Breast epithelium (tissue), 4 donors: ENCODE measurements at places on chromosomes 7 and 10. TPM values are rescaled to one million over a fixed set of nuclear protein-coding genes. Genes with fewer than 3 reads are reported as not detected.
A peak's percentile ranks its signal among the peaks of the same experiment; 100 is the strongest.

PRSS37 gene
- total RNA-seq = not detected

EN2 gene
- not detected for total RNA-seq

GRCh38 chr7:23956772-23957576 is 247.0 kb downstream of the STK31 start:
- DNase-seq = no peak

DNA sequence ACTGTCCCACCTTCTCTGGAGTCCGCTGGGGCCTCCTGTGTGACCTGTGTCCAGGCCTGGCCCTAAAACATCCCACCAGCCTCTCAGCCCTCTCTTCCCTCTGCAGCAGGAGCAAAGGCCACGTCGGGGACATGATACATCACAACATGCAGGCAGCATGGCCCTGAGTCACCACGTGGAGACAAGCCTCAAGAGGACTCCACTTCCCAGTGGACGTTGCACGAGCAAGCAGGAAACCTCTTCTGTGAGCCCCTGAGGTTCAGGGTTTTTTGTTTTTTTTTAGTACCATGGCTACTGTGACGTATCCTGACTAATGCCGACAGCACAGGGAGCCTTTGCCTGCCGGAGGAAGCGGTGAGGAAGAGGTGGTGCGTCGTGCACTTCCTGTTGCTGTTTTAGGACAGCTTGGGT is 165.9 kb downstream of the DNAJB6 start:
- DNase-seq = no peak

DNA sequence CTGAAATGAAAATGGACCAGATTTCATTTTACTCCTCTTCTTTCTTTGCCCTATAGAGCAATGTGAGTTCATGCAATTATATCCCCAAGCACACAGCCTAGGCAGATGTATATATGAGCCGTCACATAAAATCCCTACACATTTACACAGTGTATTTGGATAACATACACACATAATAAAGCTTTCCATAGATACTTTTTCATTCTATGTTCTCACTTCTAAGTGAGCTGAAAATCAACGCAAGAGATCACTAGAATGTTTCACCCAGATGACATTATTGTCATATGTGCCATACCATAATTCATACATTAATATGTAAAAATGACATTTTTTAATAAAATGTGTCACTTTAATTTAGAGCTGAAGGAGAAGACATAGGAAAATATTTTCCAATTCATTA is 129.4 kb downstream of the INHBA start:
- no peak for DNase-seq

DNA sequence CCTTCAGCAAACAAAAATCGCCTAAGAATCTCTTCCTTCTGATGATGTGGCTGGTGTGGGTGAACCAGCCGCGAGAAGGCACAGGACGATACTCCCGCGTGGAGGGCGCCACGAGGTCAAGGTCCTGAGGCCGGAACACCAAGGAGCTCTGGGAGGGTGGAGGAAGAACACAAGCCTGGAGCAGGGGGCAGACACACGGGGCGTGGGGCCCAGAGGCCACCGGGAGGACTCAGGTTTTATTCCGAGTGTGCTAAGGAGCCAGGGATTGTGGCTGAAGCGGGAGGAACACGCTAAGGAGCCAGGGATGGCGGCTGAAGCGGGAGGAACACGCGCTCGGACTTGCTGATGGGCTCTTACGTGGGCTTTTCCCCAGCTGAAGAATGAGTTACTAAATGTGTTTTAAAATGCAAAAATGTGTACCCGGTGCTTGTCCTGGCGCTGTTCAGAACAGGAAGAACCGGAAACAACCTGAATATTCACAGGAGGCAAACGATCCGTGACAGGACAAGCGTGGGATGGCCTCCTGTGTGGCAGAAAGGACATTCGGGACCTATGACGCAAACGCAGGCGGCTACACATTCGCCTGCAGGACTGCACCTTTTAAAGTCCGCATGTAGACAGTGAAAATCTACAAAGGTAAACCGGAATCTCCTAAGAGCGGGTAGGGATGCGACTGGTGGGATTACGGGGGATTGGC is 64.0 kb downstream of the MAD1L1 start:
- DNase-seq = no peak

DNA sequence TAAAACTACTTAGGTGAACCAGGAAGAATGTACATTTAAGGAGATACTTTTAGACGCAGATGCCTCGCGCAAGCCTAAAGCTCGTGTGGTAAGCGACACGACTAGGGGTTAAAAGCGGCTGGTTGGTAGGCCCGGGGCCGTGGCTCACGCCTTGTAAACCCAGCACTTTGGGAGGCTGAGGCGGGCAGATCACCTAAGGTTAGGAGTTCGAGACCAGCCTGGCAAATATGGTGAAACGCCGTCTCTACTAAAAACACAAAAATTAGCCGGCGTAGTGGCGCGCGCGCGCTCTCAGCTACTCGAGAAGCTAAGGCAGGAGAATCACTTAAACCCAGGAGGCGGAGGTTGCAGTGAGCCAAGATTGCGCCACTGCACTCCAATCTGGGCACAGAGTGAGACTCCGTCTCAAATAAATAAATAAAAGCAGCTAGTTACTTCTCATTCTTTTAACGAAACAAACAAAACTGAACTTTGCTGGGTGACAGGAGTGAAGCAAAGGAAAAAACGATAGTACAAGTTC is 879 bp downstream of the NUDT5 start:
- peak; percentile 20 for DNase-seq

GRCh38 chr10:9253121-9253520 is 1198.6 kb downstream of the GATA3 start:
- DNase-seq = no peak

DNA sequence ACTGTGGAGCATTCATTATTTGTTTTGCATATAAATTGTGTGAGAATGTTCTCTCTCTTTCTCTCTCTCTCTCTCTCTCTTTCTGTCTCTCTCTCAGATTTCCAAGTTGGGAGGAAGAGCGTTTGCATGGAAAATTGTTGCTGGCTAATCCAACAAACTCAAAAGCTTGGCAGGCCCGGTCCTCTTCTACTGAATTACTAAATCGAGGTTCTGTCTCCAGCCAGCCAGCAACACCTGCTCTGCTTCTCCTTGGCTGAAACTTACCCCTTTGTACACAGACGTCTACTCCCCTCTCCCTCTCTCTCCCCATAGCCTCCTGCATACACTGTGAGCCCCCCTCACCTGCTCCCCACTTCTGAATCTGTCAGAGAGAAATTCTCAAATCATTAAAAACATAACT is 996.4 kb upstream of the AUTS2 start:
- no peak for DNase-seq

CTAGE4 gene
- 8.8 TPM for total RNA-seq

DNA sequence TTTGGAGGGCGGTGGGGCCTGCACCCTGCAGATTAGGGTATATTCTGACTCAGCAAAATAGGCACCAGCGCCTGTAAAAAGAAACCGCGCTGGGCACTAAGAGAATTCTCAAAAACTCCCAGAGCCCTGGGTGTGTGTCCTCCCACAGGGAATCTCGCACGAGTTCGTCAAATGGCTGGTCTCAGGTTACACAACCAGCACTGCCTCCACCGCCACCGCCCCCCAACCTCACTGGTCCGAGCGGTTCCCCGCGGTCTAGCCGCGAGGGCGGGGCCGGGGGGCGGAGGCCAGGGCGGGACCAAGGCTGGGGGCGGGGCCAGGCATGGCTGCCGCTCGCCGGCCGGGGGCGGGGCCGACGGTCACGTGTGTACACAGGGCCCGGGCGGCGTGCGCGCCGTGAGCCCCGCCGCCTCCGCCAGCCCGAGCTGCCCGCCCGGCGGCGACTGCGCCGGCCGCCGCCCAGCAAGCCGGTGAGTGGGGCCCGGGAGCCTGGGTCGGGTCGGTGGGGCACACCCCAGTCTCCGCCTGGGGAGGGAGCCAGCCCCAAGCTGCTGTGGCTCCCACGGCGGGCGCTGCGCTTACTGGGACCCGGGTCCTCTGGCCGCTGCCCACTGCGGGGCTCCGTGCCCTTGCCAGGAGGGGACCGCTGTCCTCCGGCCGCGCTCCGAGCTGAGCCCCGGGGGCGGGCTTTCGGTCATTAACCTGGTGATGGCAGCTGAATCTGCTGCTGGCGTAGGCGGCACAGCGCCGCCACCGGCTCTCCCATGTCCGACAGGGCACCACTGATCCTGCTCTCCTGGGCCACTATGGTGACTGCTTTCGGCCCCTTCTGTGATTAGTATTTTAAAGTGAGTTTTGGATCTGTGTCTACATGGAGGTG is at the start of gene GPR146:
GPR146 (plus strand) TSS at position 358 of the 880 bp plus-strand sequence. CDS start 12,970 bp downstream, outside the sequence.
- peak; percentile 98 for DNase-seq

GRCh38 chr7:108181073-108181985 is 51.2 kb upstream of the LAMB4 start:
- DNase-seq = no peak

DNA sequence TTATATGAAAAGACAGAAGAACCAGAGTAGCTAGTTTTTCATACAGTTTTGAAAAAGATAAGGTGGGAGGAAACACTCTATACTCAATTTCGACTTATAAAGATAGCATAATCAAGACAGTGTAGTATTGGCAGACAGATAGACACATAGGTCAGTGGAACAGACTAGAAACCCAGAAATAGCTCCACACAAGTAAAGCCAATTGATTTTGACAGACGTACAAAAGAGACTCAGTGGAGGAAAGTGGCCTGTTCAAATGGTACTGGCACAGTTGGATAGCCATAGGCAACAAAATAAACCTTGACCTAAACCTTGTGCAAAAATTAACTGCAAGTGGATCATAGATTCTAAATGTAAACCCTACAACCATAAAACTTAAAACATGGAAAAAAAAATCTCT is 46.8 kb downstream of the MAPK8 start:
- no peak for DNase-seq

GRCh38 chr7:81234896-81235295 is 316.0 kb upstream of the SEMA3C start:
- no peak for DNase-seq

DNA sequence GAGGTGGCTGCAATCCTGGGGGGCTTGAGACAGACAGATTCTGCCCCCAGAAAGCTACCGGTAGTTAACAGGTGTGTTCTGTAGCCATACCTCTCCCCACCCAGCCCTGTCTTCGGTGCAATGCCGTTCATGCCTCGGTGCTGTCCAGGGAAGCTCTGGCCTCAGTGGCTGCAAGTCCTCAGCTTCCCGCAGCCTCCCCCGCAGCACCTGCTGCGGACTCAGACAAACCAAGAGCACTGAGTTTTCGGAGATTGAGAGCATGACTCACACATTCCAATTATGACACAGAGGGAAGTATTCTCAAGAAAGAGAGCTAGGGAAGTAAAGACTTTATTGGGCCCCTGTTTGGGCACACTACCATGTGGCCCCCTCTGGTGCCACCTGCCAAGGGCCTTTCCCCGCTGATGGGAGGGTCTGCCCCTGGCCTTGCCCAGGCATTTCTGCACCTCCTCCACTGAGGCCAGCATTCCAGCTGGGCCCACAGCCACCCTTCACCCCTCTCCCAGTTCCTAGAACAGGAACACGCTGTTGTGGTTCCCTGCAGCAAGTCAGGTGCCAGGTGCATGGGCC is 30.2 kb upstream of the EZH2 start:
- DNase-seq = no peak

WDR86 gene
- 61.5 TPM for total RNA-seq

DMBT1 gene
- total RNA-seq = 2.3 TPM

DNA sequence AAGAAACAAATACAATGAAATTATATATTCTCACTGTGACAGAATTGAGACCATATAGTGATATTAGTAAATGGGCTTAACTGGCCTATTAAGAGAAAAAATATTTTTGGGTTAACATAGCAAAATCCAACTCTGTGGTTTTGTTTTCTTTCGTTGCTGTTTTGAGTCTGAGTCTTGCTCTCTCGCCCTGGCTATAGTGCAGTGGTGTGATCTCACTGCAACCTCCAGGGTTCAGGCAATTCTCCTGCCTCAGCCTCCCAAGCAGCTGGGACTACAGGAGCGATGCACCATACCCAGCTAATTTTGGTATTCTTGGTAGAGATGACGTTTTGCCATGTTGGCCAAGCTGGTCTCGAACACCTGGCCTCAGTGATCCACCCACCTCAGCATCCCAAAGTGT is 15.3 kb downstream of the TRIM24 start:
- DNase-seq = no peak

DNA sequence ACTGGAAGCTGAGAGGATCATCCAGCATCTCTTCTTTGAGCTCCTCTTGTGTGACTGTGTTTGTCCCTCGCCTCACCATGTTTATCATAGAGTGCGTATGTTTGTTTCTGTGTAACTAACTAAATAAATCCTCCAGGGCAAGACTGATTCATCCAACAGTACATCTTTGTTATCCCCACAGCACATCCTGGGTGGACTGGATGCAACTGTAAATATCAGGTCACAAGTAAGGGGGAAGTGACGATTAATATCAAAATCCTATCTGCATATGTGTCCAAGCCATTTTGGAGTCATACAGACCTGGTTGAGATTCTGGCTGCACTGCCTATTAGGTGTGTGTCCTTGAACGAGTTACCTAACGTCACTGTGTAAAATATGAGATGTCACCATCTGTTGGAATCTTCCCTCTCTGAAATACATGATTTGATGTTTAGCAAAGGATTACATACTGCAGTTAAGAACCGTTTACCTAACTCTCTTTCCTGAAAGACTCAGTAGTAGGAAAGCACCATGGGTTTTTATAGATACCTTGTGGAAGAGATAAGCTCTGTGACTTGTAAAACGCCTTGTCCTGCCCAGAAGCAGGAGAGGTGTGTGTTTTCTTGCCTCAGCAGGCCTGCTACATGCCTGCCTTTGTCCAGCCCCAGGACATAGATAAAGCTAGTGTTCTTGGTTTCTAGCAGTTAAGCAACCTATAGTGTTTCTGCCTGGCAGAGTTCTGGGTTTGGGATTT is 25.8 kb downstream of the WBP1L start:
- no peak for DNase-seq

GRCh38 chr10:60535427-60535826 is 145.8 kb upstream of the ANK3 start:
- no peak for DNase-seq

GRCh38 chr7:80186721-80187120 is 52.1 kb downstream of the GNAI1 start:
- DNase-seq = no peak

GRCh38 chr7:479948-480499 is 39.6 kb downstream of the PDGFA start:
- no peak for DNase-seq

DNA sequence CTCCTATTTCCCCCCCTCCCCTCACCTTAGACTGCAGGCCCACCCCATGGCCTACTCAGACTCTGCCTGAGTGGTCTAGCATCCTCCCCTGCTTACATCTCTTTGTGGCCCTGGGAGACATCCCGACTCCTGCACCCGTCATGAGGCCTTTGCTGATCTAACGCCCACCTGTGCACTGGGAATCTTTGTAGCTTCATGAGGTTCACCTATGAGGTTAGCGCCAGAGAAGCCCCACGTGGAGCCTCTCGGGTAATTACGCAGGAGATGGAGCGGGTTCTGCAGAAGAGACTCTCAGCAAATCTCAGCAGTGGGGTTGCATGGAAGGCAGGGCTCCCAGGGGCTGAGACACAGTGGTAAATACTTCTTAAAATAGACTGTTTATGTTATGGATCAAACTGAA is 43.5 kb upstream of the HSPA12A start:
- DNase-seq = no peak

MRPS17 gene
- 9.2 TPM for total RNA-seq

GRCh38 chr10:79115302-79115701 is 46.5 kb downstream of the ZMIZ1 start:
- no peak for DNase-seq
